SK-N-SH (cell line): ENCODE measurements at places on chromosomes 13 and 19.

DNA sequence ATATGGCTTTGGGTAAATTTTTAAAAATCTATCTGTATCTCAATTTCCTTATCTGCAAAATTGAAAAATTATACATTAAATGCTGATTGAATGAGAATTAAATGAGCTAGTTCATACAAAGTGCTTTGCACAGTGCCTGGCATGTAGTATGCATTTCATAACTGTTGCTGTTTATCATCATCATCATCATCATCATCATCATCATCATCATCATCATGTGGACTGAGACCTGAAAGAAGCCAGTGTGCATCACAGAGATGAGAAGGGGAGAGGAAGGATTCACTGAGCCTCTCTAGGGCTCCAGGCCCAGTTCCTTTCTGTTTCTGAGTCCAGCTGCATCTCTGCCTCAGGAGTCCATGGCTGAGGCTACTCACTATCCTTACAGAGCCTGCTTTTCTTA is 6.9 kb upstream of the ZC3H13 start:
- no peak for DNase-seq

GRCh38 chr13:71875823-71876222 is 8.8 kb upstream of the DACH1 start:
- no peak for DNase-seq

- no peak for DNase-seq
Measured at GRCh38 chr19:44909775-44910174, 4.2 kb downstream of the APOE start.

DNA sequence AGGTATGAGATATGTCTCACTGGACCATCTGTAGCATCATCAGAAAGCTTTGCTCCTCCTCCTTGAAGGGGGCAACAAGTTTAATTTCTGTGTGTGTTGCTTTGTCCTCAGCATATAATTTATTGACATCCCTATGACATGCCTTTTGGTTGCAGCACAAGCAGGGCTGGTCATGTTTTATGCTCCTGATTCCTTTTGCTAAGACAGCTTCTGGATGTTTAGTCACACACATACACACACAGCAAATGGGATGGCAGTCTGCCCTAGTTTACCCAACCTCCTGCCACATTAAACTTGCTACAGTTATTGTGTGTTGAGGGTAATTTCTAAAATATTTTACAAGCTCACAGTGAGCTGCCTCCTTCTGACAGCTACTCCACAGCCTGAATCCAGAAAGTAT is 217.9 kb upstream of the RXFP2 start:
- no peak for DNase-seq

- peak; percentile 12 for DNase-seq
Measured at GRCh38 chr19:13885826-13886365, 9.0 kb downstream of the NANOS3 start.

DNA sequence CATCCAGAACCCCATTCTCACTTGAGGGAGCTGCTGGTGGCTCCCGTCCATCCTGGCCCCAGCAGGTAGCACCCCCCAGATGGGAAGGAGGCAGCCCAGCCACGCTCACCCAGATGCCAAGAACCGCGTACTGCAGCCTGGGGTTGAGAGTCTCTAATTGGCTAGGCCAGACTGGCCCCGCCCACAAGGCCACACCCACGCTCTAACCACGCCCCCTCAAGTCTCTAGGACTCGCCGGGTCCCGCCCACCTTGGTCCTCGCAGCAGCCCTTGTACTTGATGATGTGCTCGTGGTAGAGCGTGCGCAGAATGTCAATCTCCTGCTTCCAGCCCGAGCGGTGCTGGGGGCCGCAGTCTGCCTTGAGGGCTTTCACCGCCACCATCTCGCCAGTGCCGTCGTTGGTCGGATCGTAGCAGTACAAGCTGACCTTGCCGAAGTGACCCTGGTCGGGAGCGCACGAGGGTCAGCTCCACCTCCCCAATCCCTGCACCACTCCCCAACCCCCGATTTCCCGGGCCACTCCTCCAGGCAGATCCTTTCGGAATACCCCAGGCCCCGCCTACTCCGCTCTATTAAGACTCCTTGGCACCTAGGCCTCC is 14.5 kb upstream of the ICAM3 start:
- DNase-seq: peak; percentile 77

DNA sequence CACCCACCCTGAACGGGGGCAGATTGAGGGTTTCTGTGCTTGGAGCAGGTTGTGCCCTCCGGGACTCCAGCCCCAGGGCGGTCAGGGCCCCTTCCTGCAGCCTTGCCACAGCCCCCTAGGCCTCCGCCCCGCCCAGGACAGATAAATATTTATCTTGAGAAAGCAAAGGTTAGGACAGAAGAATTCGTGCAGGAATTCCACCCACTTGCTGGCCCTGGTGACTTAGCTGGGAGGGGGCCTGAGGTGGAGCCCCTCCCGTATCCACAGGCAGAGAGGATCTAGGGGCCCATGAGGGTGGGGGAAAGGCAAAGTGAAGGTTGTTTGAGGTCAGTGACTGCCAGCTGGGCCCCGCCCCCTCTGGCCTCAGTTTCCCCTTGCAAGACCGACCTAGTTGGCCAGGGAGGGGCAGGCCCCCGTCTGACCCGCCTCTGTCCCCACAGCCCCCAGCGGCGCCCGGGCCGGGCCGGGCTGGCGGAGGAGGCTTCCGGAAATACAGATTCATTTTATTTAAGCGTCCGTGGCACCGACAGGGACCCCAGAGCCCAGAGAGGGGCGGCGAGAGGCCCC is 5.2 kb downstream of the MIDN start:
- no peak for DNase-seq

DNA sequence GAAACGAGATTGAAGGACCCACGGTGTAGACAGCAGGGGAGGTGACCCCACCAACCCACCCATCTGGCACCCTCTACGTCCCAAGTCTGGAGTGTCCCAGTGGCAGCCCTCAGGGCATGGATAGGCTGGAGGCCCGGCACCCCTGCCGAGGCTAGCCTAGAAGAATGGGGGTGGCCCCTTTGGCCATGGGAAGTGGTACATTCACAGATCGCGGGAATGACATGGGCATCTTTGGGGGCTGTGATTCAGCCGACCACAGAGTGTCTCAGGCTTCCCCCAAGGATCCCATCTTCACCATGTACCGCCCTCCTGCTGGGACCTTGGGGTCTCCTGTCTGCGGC is 11.3 kb upstream of the MKNK2 start:
- DNase-seq: no peak

- no peak for DNase-seq
Measured at GRCh38 chr13:51502153-51502651, 49.4 kb upstream of the INTS6 start.

- no peak for DNase-seq
Measured at GRCh38 chr19:46926170-46927071, 65.6 kb downstream of the ARHGAP35 start.

- no peak for DNase-seq
Measured at GRCh38 chr13:60318186-60318585, 78.8 kb upstream of the TDRD3 start.

GRCh38 chr13:113948034-113948742 is 25.7 kb downstream of the C13orf46 start:
- DNase-seq: no peak

DNA sequence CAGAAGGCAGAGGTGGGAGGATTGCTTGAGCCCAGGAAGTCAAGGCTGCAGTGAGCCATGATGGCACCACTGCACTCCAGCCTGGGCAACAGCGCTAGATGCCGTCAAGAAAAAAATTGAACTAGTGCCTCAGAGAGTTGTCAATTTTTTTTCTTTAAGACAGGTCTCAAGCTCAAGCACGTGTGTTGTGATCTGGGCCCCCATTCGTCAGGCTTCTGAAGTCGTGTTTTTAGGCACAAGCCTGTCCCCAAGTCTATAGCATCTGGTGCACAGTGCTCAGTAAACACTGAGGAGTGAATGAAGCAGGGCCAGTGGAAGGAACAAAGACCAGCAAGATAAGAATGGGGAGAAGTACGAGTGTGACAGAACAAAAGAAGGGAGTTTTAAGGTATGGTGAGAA is 23.7 kb upstream of the LAMP1 start:
- DNase-seq: no peak

- peak; percentile 30 for DNase-seq
Measured at GRCh38 chr19:17575871-17576757, 20.7 kb downstream of the COLGALT1 start.

DNA sequence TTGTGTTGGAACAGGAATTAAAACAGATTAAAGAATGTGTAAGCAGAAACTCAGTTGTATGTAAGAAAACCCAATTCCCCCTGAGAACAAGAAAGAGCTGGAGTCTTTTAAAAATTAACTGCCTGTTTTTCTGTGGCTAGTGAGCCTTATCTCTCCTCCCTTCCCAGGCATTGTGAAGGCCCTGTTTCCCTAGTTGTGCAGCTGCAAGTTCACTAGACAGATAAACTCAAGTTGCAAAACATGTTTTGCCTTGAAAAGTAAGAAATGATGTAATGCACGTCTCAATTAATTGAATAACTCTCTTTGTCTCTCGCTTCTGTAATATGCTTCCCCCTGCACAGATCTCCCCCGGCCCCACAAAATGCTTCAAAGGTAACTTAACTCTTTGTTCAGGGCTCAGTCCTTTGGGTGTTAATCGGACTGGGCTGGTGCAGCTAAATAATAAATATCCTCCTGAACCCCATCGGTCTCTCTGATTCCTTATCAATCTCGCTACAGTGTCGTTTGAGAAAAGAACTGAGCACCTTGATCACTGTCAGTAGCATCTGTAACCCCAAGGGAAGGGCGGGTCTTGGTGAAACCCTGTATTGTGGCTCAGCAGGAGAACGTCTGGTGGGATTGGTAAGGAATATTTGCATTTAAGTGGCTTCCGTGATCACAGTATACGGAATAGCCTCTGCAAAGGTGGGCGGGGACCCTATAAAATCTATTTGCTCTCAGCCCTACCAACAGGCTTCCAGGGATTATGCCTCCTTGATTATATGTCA is 1.6 kb upstream of the ZNF556 start:
- no peak for DNase-seq

- peak; percentile 42 for DNase-seq
Measured at GRCh38 chr19:13007292-13008045, 12.2 kb downstream of the NFIX start.

- no peak for DNase-seq
Measured at GRCh38 chr19:50490991-50491472, 14.4 kb upstream of the GARIN5A start.

- no peak for DNase-seq
Measured at GRCh38 chr19:2120821-2121220, 24.1 kb downstream of the IZUMO4 start.

DNA sequence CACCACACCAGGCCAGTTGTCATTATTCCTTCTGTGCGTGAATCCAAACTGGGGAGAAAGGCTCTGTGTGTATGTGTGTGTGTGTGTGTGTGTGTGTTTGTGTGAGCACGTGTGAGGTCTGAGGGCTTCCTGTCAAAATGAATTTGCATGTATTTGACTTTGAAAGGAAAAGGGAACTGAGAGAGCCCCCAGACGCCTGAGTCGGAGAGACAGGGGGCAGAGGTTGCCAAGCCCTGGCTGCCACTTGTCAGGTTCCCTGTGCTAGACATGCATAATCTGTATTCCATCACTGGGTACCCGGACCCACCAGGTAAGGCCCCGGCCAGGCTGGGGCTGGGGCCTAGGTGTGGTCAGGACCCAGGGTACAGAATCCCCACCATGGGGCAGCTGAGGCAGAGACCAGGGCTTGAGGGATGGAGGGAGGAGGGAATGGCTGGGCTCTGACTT is at the start of gene CLEC17A:
Gene CLEC17A, plus strand, starts transcription at position 191 of the 447 bp plus-strand sequence. Its CDS starts 77 bp downstream, at position 268.
- no peak for DNase-seq

DNA sequence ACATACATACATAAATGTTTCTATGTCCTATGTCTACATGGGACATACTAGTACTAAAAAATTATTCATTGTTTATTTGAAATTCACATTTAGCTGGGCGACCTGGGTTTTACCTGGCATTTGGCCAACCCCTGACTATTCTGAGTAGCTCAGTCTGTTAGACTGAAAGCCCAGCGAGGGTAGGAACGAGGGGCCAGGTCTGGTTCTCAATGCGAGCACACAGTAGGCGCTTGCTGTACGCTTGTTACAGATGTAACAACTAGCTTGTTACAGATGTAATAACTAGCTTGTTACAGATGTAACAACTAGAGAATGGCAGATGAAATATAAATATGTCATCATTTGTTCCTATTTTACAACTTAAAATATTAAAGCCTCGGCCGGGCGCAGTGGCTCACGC is 920 bp upstream of the ANO8 start:
- no peak for DNase-seq

DNA sequence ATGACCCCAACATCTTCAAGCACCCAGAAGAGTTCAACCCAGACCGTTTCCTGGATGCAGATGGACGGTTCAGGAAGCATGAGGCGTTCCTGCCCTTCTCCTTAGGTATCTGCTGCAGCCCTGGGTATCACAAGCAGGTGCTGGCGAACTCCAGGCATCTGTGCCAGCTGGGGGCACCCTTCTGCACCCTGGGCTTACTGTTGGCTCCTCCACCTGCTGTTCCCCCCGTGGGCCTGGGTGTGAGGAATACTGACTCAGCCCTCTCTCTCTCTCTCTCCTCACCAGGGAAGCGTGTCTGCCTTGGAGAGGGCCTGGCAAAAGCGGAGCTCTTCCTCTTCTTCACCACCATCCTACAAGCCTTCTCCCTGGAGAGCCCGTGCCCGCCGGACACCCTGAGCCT is 13.0 kb downstream of the CYP2S1 start:
- no peak for DNase-seq

- DNase-seq: peak; percentile 2
Measured at GRCh38 chr19:14916848-14917247, 24.4 kb upstream of the OR7C2 start.
